Activated CD4-positive, alpha-beta T cell treated with anti-CD3 and anti-CD28 coated beads, Interleukin-2, amount 10 ng/mL, durations not matched to agents 7 days and 5 days (primary cell): ENCODE measurements at places on chromosomes 3 and 15.

DNA sequence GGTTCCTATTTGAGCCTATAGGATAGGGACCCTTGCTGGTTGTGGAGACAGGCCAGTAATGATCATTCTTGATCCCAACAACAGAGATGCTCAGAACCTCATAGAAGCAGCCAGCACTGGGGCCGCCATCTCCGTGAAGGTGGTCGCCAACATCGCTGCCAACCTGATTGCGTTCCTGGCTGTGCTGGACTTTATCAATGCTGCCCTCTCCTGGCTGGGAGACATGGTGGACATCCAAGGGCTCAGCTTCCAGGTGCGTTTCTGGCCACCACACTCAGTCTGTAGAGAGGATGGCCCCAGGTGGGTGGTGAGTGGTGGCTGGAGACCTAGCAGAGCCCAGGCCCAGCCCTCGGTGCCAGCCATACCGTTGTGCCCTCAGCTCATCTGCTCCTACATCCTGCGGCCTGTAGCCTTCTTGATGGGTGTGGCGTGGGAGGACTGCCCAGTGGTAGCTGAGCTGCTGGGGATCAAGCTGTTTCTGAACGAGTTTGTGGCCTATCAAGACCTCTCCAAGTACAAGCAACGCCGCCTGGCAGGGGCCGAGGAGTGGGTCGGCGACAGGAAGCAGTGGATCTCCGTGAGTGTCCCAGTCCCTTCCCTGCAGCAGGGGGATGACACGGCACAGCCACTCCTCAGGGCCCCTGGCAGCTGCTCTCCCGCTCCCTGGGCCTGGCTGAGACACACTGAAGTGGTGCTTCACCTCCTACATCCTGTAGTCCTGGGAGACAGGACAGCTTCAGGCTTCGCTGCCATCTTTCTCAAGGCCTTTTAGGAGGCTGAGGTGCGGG is 46.5 kb upstream of the PDE8A start:
- no peaks in the 10 kb centered on the region for H3K36me3 ChIP-seq
- no peaks in the 10 kb centered on the region for H3K4me1 ChIP-seq
- no peak overlapping the region for H3K4me3 ChIP-seq
- no peak overlapping the region for H3K27ac ChIP-seq
- no peak for DNase-seq

DNA sequence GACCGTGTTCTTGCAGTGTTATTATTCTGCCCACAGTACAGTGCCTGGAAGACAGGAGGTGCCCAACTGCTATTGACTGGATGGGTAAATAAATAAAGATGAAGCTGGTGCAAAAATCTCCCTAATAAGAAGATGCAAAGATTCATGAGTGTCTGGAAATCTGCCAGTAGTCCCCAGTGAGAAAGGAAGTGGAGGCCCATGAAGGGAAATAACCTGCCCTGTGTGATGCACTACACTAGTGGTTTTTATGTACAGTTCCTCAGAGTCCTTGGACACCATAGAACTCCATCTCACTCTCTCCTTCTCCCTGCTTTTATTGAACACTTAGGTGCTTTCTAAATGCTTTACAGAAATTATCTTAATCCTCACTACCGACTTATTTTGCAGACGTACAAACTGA is 8.3 kb upstream of the SUCLG2 start:
- DNase-seq = no peak
- H3K4me1 ChIP-seq = peaks cover 33% of the 10 kb centered on the region
- no peak overlapping the region for H3K27ac ChIP-seq
- H3K27me3 ChIP-seq = peaks cover 4% of the 10 kb centered on the region
- H3K4me3 ChIP-seq = no peak overlapping the region

GRCh38 chr3:164832216-164832615 is 246.1 kb downstream of the SI start:
- no peak for DNase-seq
- H3K27ac ChIP-seq = no peak overlapping the region
- H3K27me3 ChIP-seq = no peaks in the 10 kb centered on the region
- no peaks in the 10 kb centered on the region for H3K36me3 ChIP-seq
- H3K4me3 ChIP-seq = no peak overlapping the region

- no peaks in the 10 kb centered on the region for H3K36me3 ChIP-seq
Observed at GRCh38 chr15:33292717-33293307, 18.0 kb upstream of the RYR3 start.

- H3K36me3 ChIP-seq = no peaks in the 10 kb centered on the region
- H3K4me3 ChIP-seq = no peak overlapping the region
- DNase-seq = no peak
- no peaks in the 10 kb centered on the region for H3K4me1 ChIP-seq
- H3K27ac ChIP-seq = no peak overlapping the region
- H3K27me3 ChIP-seq = peaks cover 20% of the 10 kb centered on the region
Observed at GRCh38 chr3:160738048-160738447, 18.0 kb upstream of the PPM1L start.

DNA sequence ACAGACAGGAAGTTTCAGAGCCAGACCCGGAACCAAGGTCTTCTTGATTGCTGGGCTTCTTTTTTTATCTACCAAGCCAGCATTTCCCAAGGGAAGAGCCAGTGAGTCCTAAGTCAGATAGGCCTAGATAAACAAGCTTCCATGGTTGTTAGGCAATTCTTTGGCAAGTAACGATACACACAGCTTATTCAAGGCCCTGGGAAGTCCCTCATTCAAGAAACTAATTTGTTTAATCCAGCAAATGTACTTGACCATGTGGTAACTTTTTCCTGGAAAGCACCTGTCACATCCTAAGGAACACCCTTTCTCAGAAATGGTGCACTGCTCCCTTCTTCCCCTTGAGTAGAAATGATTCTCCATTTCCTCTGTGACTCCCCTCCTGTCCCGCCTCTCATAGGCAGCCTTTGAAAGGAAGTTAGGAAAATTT is 209.9 kb downstream of the ITPR1 start:
- peaks cover 65% of the 10 kb centered on the region for H3K36me3 ChIP-seq
- no peak overlapping the region for H3K27ac ChIP-seq
- no peaks in the 10 kb centered on the region for H3K27me3 ChIP-seq
- no peak for DNase-seq
- peaks cover 28% of the 10 kb centered on the region for H3K4me1 ChIP-seq
- no peak overlapping the region for H3K4me3 ChIP-seq

DNA sequence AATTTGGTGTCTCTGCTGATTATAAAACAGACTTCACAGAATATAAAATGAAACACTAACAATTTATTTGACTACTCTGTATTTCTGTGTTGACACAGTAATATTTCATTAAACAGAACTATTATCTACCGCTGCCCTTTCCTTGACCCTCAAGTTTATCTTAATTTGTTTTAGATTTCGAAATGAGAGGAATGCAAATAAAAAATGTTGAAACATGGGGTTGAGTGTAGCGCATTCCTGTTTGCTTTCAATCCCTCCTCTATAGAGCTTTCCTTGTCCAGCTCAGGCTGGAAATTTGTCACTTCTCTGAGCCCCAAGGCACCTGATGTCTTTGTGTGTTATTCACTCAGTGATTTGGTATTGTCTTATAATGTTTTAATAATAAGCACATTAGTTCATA is 550.2 kb downstream of the ZBBX start:
- no peak overlapping the region for H3K4me3 ChIP-seq
- H3K36me3 ChIP-seq = no peaks in the 10 kb centered on the region
- H3K27me3 ChIP-seq = no peaks in the 10 kb centered on the region
- H3K27ac ChIP-seq = no peak overlapping the region
